ENCODE measurements at places on chromosomes 2 and 18.

DNA sequence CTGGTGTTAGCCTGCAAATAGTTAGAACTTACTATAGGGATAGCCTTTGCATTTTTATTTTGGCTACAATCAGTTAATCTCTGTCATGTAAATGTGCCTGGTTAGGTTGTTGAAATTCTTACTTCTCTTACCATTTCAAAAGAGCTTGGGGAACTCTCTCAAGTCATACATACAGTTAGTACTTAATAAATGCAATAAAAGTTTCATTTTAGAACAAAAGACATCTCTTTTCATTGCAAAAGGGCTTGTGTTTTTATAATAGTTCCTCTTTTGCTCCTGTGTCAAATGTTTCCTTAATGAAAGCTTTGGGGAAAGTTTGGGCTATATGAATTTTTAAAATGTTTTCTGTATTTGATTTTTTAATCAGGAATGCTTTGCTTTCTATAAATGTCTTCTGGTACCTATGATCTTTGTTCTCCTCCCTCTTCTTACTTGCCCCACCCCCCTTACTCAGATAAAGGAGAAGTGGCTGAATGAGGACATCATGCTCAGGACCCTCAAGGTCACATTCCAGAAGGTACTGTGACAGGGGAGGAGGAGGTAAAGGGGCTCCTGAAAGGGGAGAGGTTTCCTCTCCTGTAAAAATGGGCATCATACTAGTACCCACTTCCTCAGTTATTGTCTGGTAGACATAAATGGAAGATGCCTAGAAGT lies 13.6 kb downstream of the PTPN18 start:
- peak; percentile 33 for DNase-seq

DNA sequence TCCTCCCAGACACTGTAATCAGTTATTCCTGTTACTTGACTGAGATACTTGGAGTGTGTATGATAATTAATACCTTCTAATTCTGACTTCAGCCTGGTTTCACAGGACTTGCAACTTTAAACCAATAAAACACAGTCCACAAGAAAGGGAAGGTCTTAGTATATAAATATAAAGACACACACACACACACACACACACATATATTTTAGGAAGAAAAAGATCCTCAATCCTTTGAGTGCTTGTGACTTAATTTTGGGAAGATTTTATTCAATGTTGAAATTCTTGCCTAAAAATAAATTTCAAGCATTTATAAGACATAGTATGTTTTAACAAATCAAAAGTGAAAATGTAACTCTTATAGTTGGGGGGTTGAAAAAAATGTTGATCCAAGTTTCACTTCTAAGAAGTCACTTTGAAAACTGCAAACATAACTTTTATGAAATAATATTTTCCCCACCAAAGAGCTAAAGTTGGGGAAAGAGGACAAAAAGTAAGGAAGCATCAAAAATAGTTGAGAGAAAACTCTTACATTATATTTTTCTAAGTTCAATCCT lies 824 bp upstream of the VPS54 start:
- no peak for DNase-seq

DNA sequence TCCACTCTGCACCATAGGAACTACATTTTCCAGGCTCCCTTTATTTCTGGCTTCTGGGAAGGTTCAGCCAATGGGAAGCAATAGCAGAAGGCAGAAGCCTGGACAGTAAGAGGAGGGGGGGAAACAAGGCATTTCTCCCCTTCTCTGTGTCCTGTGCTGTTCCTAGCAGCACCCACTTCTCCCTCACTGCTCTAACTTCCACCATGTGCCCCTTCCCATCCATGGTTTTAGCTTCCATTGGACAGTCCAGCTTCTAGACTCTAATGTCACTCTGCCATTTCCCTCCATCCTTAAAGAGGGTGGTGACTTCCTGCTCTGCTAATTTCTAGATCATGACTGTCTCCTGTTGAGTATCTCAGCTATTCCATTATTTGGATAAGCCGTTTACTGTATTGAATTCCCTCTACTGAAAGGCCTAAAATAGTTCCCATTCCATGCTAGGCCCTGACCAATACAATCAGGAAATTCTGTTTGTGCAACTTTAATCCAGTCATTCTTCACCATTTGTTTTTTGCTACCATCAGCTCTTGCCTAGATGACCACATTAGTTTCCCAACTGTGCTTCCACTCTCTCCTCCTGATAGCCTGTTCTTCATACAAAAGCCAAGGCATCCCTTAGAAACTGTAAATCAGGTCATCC lies 20.8 kb upstream of the LYPD1 start:
- no peak for DNase-seq

- no peak for DNase-seq
These were observed 716.2 kb upstream of the VRK2 start for GRCh38 chr2:57330447-57330846.

GRCh38 chr18:48164116-48164515 lies 233.7 kb upstream of the SMAD2 start:
- DNase-seq, result no peak

GRCh38 chr2:196566961-196567666 lies 72.4 kb upstream of the CCDC150 start:
- DNase-seq, result no peak

DNA sequence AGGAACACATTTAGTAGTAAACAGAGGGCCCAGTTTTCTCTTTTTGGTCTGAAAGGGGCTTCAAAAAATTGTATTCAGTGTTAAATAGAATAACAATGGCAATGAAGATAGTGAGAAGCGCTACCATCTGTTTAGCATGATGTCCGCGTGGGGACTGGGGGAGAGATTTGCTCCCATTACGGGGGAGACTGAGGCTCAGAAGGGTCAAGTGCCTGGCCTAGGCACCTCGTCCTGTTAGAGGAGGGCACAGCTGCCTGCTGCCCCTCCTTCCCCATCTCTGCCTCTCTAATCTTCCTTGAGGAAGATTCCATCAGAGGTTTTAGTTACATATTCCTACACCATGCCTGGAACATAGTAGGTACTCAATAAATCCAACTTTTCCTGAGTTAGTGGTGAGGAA lies 10.1 kb upstream of the TMEM185B start:
- DNase-seq, result no peak

DNA sequence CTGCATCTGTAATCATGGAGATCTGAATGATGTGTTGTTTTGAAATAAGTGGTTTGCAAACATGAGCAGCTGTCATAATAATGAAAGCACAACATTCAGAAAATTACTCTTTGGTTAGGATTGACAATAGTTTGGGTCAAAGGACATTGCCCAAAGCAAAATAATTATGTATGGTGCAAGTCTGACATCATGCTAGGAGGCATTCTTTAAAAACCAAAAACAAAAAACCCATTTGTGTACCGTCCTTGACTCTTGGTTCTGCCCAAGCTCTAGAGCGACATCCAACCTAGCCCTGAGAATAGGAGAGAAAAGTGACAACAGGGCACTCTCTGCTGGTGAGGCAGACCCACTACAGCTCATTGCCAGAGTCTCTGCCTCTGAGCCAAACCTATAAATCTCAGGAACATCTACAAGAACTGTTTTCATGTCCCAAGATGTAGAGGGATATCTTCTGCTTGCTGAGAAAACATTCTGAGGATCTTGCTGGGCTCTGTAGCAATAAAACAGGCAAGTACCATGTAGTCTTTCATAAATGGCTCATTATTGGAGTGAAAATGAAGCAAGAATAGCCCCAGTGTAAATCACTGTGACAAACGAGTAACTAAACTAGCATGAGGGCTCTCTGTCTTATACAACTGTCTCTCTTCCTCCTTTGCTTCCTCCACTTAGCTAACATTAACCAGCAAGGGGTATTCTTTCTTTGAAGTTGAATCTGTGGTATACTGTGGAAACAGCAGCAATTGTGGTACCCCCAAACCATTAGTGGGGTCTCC lies 266.8 kb upstream of the CXCR4 start:
- DNase-seq, result peak; percentile 57

GRCh38 chr2:203818656-203819055 lies 48.9 kb upstream of the CTLA4 start:
- no peak for DNase-seq

- DNase-seq, result no peak
These were observed 73.9 kb downstream of the GYPC start for GRCh38 chr2:126729896-126730295.

DNA sequence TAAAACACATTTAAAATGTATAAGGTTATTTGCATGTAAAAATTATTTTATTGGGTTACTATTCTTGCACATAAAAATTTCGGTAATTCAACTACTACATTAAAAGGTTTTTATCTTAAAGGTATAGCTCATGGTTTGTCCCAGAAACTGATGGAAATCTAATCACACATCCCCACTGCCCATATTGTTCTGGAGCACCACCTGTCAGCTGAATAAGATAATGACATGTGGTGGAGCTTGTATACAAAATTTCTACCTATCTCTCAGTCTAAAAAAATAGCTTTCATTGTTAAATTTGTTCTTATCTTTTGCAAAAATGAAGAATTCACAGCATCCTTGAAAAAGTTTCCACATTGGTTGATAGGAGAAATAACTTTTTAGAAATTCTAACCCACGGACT lies 18.3 kb downstream of the ERBB4 start:
- no peak for DNase-seq

DNA sequence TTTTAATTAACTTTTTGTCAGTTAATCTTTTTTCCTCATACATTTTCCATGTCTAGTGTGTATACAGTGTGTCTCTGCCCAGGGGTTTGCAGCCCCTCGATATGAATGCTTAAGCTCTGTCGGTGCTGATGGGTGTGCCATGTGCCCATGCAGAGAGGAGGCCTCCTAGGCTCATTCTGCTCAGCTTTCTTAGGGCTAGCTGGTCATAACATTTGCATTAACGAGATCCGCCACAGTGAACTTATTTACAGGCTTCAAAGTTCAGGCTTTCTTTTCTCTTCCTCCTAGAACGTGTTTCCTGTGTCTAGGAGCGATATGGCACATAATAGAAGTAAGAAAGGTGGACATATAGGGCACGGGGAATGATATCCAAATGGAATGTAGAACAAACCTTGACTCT lies 783.3 kb downstream of the PLCL1 start:
- no peak for DNase-seq

DNA sequence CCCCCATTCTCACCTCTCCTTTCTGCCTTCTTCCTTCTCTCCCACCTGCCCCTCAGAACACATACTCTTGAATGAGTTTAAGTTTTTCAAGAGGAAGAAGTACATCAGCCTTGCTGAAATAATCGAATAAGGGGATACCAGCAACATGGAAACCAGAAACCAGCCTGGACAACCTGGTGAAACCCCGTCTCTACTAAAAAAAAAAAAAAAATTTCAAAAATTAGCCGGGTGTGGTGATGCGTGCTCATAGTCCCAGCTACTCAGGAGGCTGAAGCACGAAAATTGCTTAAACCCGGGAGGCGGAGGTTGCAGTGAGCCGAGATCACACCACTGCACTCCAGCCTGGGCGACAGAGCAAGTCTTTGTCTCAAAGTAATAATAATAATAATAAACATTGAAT lies 75.0 kb upstream of the SLC1A4 start:
- no peak for DNase-seq

DNA sequence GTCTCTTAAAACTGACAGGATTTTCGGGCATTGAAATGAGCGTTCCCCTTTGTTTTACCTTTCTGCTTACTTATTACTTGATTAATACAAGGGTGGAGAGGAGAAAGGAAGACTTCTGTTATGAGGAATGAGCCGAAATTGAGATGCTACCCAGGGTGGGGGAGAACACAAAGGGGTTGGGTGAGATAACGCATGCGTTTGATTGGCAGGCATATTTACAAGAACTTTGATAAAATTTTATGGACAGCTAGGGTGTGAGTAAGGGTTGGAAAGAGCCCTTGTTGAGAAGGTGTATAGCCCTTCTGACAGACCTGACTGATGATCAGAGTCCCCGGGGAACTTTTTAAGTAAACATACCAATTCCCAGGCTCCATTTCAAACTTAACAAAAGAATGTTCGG lies 1.8 kb downstream of the RNF138 start:
- DNase-seq, result no peak

DNA sequence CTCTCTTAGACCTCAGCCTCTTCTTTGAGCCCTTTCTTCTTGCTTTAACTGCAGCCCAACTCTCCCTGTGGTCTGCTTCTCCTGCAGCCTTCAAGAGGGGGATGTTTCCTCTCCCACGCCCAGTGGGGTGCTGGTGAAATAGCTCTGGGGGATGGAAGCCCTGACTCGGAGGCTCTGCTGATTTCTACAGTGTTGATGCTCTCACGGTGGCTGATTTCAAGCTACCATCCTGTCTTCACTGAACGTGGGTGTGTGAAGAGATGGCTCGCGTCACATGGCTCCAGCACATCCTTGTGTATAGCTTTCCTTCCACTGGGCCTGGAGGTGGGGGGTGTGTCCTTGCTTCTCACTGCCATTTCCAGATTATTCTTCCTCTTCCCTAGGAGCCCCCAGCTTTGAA lies 20.0 kb downstream of the MPP4 start:
- DNase-seq, result no peak

GRCh38 chr2:229725716-229726574 lies 11.6 kb upstream of the DNER start:
- DNase-seq, result no peak

DNA sequence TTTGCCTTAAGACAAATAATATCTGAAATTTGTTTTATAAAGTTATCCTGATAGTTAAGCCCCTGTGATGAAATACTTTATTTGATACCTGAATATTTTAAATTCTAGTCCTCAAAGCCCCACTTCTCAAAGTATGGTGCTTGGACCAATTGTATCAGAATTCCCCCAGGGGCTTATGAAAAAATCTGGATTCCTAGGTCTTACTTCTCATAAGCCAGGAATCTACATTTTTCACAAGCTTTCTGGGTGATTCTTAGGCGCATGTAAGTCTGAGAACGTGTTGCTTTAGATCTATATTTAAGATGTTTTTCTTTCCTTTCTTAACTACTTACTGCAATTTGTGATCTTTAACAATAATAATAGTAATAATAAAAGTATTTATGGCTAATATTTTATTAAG lies 53.1 kb downstream of the MYO1B start:
- DNase-seq, result no peak

Data from KBM-7 (cell line).